ENCODE measurements at places on chromosomes 1 and 21.

GRCh38 chr1:240691909-240692705, 80.2 kb upstream of the GREM2 start:
- DNase-seq: no peak

GRCh38 chr21:41289431-41289830, 27.2 kb upstream of the FAM3B start:
- no peak for DNase-seq

- DNase-seq: no peak
Measured at GRCh38 chr1:208808301-208808700, 564.1 kb upstream of the PLXNA2 start.

- no peak for DNase-seq
Measured at GRCh38 chr1:8201331-8201861, 116.5 kb upstream of the SLC45A1 start.

DNA sequence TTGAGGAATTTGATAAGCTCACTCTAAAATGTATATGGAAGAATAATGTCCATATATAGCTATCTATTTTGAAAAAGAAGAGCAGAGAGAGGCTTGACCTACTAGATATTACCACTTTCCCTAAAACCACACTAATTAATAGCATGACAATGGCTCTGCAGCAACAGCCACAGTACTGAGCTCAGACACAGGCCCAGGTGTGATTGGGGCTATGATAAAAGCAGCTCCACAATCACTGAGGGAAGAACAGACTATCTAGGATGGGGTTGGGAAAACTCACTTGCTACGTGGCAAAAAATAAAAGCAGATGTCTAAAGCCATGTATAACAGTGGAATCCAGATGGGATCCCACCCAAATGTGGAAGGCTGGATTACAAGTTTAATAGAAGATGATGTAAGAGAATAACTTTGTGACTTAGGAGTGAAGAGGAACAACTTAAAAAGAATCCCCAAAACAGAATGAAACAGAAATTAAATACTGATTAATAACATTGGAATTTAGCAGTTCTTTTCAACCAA, 80.8 kb upstream of the RAB4A start:
- DNase-seq: no peak

GRCh38 chr1:34779526-34779925, 1.5 kb upstream of the GJB3 start:
- DNase-seq: no peak

DNA sequence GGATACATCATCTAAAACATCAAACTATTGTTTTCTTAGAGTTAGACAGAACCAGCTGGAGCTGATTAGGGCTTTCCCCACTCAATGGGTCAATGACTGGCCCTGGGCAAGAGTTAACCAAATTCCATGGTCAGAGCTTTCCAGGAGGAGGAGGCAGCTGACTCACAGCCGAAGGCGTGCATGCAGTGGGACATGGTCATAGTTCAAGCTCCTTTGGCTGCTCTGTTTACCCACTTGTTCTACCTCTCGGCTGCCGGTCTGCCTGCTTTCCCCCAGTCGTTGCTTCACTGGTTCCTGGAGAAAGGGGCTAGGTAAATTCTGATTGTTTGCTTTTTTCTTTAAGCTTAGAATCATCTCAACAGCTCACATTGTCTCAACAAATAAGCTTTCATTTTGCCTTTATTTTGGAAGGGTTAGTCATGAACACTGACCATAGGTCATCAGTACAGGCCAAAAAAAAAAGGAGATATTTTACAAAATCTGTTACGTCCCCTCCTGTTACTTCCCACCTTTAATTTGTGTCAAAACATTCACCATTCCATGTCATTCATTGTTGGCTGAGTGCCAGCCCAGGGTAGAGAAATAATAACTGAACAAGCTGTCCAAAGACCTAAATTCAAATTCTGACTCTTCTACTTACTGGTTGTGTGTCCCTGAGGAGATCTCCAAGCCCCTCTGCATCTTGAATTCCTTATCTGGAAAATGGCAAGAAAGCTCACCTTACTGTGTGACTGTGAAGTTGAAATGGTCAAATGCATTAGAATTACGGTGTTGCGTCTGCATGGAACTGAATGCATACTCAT, 12.0 kb downstream of the MAB21L3 start:
- DNase-seq: no peak

DNA sequence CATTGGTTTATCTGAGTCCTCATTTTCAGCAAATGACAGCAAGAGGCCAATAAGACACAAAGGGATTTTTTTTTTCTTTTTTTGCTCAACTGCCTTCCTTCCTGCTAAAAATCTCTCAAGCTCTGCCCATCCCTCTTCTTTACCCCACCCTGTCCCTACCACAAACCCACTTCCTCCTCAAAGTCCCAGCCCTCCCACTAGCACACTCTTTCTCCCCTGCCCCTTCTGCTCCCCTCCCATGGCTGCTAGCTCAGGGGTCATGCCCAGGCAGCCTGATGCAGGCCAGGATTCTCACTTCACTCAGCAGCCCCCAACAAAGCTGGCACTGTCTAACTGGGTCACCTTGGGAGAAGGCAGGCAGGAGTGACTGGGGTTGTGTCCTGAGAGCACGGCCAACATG, 28.8 kb upstream of the PPP2R5A start:
- DNase-seq: peak; percentile 18

- peak; percentile 34 for DNase-seq
Measured at GRCh38 chr1:94805912-94806311, 14.2 kb upstream of the SLC44A3 start.

DNA sequence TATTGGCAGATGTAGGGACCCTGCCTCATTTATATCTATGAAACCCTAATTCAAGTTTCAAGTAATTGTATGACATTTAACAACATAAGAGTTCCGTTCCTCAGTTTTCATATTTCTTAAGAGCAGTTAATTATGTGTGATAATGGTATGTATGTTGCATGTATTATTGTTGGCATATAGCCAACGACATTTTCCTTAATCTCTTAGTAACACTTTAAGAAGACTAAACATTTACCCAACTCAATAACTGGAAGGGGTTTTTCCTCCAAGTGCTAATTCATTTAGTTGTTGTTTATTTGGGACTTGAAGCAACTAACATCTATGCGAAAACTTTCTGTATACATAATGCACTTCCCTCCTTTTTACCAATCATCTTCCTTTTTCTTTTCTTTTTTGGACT, 1.5 kb upstream of the RALGPS2 start:
- no peak for DNase-seq

DNA sequence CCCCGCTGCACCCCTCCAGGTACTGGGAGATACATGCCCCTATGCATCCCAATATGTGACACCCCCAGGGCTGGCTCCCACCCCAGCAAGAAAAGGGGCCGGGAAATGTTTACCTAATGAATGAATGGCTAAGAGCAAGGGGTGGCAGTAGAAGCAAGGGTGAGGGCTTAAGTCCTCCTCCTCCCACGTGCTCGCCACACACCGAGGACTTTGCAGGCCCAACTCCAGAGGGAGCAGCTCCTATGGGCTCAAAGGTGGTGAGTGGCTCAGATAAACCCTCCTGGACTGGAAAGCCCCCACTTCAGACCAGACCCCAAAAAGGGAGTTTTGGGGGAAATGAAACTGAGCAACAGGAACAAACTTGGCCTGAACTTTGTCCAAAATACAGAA, 11.4 kb downstream of the SLC45A3 start:
- DNase-seq: no peak
